ENCODE measurements at places on chromosomes 13 and 19.

- no peak for DNase-seq
These were observed 29.6 kb upstream of the CEACAM21 start for GRCh38 chr19:41546386-41546789.

GRCh38 chr13:94415500-94416237 lies 63.8 kb downstream of the DCT start:
- no peak for DNase-seq

GRCh38 chr13:40204246-40204645 lies 462.2 kb downstream of the FOXO1 start:
- DNase-seq = no peak

DNA sequence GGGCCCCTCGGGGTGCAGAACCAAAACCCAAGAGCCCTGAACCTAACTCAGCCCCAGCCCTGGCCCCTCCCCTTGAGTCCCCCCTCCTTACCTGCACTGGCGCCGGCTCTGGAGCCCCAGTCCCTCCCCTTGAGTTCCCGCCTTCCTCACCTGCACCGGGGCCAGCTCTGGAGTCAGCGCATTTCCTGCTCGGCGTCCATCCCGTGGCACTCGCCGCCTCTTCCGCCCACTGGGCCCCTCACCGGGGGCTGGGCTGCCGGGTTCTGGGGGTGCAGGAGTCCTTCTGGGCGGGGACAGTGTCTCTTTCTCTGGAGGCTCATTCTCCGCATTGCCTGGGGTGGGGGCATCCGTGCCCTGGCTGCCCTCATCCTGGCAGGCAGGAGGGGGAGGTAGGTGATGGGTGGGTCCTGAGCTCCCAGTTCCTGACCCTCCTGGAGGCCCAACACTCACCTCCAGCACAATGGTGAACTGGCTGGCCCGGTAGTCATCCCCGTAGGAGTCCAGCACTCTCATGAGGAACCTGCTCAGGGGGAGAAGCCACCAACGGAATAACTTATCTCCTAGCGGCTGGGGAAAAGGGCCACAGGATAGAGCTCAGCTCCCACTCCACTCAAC lies 5.3 kb downstream of the NDUFA3 start:
- DNase-seq = no peak

- no peak for DNase-seq
These were observed at the start of gene NLRP11 for GRCh38 chr19:55831846-55832245. TSS of gene NLRP11 (minus strand) at chr19:55831999. CDS start at chr19:55818174, 13,825 bp downstream.

GRCh38 chr19:3979674-3980352 lies 5.5 kb downstream of the EEF2 start:
- DNase-seq = no peak

DNA sequence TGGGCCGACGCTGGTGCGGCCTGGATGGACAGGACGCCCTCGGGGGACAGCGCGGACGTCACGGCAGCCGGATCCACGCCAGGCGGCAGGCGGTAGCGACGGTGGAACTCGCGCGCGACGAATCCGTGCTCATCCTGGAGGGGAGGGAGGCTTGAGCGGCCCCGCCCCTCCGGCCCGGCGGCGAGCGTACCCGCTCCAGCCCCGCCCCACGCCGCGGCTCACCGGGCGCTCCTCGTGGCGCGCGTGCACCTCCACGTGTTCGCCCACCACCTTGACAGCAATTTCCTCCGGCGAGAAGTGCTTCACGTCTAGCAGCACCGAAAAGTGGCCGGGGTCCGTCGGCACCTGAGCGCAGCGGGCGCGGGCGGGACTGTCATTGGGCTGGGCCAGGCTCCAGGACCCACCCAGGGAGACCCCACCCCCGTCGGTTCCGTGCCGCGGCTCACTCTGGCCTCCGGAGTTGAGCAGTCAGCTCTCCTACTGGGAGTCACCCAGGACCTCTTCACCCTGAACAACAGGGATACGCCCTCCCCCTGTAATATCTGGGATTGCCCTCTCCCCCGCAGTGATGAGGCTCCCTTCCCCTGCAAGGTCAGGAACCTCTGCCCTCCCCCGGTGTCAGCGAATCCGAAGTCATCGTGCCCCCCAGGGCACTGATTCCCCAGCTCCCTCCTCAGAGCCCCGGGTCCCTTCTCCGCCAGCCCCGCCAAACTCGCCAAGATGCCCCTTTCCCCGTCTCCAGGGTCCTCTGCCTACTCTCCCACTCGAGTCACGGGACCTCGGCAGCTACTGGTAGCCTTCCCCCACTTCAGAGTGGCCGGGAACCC lies 1.1 kb downstream of the HSPB6 start:
- DNase-seq = peak; percentile 67

- DNase-seq = no peak
These were observed 228.5 kb downstream of the ZIC5 start for GRCh38 chr13:99743094-99743493.

DNA sequence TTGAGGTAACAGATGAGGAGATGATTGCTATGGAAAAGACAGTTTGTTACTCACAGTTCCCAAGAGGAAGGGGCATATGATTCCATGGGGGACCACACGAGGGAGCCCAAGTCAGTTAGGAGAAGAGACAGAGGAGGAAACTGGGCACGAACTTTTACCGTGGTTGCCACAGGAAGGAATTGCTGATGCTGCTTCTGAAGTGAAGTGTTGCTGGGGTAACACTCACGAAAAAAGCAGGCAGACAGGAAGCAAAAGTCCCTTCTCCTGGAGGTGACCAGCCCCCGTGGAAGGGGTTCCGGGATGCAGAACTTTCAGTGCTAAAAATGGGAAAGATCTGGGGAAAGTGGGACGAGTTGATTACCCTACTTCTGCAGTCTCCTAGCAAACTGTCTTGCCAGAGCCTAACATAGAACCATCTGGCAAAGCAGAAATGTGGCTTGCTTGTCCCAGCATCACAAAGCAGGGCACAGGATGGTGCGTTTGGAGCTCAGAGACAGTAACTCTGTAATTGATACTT lies 35.4 kb upstream of the MAP3K10 start:
- DNase-seq = no peak

GRCh38 chr19:56270676-56271075 lies 1.9 kb upstream of the EDDM13 start:
- DNase-seq = no peak

- DNase-seq = no peak
These were observed 1.6 kb downstream of the TTYH1 start for GRCh38 chr19:54416695-54417491.

GRCh38 chr13:84923831-84924230 lies 875.4 kb downstream of the SLITRK6 start:
- no peak for DNase-seq

- DNase-seq = no peak
These were observed 9.8 kb upstream of the DACT3 start for GRCh38 chr19:46670813-46671212.

GRCh38 chr19:7224209-7224686 lies 70.0 kb downstream of the INSR start:
- no peak for DNase-seq

DNA sequence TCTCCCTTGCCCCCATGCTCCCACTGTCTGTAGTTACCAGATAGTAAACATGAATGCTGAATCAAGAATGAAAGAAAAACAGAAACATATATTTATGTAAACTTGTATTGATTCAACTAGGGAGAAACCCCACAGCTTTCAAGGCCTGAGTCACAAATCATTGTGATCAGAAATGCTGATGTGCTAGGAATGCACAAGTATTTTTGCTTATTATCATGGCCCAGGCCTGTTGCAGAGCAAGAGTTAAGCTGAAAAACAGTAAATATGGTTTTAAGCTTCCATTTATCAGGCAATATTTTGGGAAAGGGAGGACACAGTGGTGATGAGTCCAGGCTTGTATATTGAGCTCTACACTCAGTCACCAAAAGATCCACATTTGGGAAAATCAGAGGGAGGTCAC lies 669.6 kb downstream of the DIAPH3 start:
- no peak for DNase-seq

DNA sequence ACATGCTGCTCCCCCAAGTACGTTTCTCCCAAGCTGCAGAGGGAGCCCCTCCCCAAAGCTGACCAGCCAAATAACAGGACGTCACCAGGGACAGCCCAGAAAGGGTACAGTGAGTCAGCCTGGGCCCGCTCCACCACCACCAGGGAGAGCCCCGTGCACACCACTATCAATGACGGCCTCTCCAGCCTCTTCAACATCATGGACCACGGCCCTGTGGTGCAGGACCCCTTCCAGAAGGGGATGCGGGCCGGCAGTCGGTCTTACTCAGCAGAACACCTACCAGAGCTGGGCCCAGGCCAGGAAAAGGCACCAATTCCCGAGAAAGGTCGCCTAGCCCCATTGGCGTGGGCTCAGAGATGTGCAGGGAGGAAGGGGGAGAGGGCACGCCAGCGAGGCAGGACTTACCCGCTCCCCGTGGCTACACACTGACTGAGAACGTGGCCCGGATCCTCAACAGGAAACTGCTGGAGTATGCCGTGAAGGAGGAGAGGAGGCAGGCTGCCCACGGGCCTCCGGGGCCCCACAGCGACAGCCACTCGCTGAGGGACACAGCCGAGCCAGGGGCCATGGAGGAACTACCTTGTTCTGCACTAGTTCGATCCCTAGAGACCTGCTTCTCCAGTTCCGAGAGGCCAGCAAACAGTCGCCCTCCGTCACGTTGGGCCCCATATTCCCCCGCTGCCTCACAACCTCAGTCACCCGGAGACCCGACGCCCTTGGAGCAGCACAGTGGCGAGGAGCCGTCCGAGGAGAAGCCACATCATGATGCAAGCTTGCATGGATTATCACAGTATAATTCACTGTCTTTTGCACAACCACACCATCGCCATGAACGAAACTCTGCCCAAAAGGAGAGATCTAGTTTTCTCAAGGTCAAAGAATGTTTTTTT lies 815.9 kb upstream of the KLHL1 start:
- no peak for DNase-seq

- peak; percentile 92 for DNase-seq
These were observed 11.0 kb downstream of the MOB3A start for GRCh38 chr19:2084993-2085720.

DNA sequence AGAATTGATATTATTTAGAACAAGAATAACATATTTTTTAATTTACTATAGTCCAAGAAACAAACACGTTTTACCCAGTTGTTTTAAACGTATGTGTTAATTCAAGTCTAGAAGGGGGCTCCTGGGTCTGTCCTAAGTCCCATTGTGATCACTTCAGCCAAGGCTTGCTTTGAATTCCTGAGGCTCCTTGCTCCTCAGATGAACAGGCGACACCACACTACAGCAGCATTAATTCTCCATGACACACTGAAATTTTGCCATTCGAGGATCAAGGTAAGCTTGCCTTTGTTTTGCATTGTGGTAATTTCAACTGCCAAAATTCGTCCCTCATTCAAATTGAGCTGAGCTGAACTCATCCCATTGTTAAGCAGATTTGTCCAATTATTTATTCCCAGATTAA lies 1442.6 kb downstream of the SLITRK5 start:
- DNase-seq = no peak

DNA sequence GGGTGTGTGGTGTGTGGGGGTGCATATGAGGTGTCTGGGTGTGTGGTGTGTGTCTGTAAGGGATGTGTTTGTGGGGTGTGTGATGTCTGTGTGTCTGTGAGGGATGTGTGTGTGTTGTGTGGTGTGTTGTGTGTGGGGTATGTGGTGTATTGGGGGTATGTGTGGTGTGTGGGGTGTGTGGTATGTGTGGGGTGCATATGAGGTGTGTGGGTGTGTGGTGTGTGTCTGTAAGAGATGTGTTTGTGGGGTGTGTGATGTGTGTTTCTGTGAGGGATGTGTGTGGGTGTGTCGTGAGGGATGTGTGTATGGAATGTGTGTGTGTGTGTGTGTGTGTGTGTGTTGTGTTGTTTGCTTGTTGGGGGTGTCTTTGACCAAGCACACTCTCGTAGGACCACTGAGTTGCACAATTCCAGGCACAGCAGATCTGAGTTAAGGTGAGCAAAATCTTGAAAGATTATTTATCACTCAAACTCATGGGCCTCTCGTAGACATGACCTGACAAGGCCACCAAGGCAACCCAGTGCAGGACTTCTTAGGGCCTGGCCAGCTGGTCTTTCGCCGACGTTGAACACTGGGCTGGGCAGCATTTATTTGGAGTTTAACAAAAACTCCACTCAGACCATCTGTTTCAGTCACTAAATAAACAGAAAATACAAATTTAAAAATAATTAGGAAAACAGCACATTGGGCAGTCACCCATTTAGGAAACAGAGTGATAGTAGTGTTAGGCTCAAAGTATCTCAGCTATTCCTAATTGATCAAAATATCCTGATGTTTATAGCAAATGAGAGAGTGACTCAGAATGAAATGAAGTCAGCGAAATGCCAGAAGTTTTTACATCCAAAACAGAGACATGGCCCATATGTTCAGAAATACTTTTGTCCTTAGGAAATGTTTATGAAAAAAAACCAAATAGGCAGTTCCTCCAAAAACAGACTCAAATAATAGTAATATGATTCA lies 301.1 kb downstream of the FGF9 start:
- DNase-seq = no peak

DNA sequence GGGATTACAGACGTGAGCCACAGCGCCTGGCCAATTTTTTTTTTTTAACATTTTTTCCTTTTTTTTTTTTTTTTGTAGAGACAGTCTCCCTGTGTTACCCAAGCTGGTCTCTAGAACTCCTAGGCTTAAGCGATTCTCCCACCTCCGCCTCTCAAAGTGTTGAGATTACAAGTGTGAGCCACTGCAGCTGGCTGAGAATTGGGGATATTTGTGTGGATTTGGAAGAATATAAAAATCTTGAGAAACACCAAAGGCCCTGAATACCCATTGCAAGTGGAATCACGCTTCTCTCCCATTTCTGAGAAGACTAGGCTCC lies 79.9 kb upstream of the ABCC4 start:
- no peak for DNase-seq

DNA sequence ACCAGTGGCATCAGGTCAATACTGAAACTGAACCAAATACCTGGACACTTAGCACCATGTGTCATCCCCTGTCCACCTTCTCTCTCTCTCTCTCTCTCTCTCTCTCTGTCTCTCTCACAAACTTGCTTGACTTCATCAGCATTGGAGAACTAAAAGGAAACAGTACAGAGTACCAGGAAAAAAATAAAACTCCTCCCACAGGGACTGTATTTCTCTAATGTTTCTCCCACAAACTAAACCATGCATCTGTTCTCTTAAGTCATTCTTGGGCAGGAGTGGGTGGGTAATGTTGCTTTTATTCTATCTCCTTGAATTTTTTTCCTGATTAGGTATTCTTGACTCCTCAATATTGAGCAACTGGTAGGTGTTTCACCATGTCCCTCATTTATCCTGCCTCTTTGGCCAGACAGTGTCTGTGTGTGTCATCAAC lies 112.9 kb upstream of the CACNA1A start:
- DNase-seq = no peak

DNA sequence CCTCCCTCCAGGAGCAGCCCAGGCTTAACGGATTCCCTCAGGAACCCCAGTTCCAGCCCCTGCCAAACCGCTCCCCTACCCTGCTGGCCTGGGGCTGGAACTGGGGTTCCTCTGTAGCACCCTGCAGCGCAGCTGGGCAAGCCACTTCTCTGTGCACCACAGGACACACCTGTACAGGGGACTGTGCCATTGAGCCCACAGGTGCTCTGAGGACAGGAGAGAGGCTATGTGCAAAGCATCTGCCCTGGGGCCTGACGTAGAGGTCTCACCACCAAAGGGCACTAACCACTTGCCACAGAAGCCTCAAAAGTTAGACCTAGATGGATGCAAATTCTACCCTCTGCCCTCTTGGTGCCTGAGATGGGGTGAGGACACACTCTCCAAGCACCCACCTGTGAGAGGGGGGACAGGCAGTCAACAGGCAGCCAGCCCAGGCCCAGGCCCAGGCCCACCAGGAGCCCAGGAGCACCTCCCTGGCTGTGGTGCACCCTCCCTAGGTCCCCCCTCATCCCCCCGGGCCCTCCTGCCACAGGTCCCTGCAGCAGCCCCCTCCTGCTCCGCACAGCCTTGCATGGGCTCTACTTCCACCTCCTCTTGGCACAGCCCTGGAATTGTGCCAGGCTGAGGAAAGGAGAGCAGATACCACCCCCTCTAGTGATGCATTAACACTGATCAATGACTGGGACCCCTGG lies 27.6 kb upstream of the SLC35E1 start:
- DNase-seq = no peak
